ENCODE measurements at places on chromosomes 1 and 21. TPM values are rescaled to one million over a fixed set of nuclear protein-coding genes. Genes with fewer than 3 reads are reported as not detected.

SCAMP3 gene
- 44.7 TPM for total RNA-seq

COL18A1 gene
- 86.7 TPM for total RNA-seq

TNFSF4 gene
- 0.74 TPM for total RNA-seq

DENND2D gene
- 25.5 TPM for total RNA-seq

SAMD13 gene
- total RNA-seq, result not detected

HEYL gene
- 8.8 TPM for total RNA-seq

RGSL1 gene
- total RNA-seq, result not detected

CD84 gene
- 8.1 TPM for total RNA-seq

AIDA gene
- total RNA-seq, result 49.6 TPM

APCS gene
- total RNA-seq, result not detected

LAMC2 gene
- 13.3 TPM for total RNA-seq

NR0B2 gene
- total RNA-seq, result not detected

LCE4A gene
- not detected for total RNA-seq

TMPRSS15 gene
- not detected for total RNA-seq

BLACAT1 gene
- 0.98 TPM for total RNA-seq

RAB42 gene
- total RNA-seq, result 2.5 TPM

TBX19 gene
- total RNA-seq, result 3.9 TPM

LMO4 gene
- total RNA-seq, result 53.8 TPM

L1TD1 gene
- total RNA-seq, result not detected

TMEM200B gene
- total RNA-seq, result 25.8 TPM

OR6K3 gene
- not detected for total RNA-seq

UAP1 gene
- total RNA-seq, result 118 TPM

MROH9 gene
- not detected for total RNA-seq

MTARC2 gene
- total RNA-seq, result 14.7 TPM

TMPRSS2 gene
- total RNA-seq, result 19.9 TPM

TMEM269 gene
- total RNA-seq, result not detected

LCE3E gene
- 2.2 TPM for total RNA-seq

ARHGAP30 gene
- 14.5 TPM for total RNA-seq

MXRA8 gene
- total RNA-seq, result 136 TPM

GABPA gene
- total RNA-seq, result 23.3 TPM

DYNLT5 gene
- 0.98 TPM for total RNA-seq

ERVH48-1 gene
- total RNA-seq, result not detected

TDRD5 gene
- total RNA-seq, result not detected

GNAT2 gene
- not detected for total RNA-seq

UQCRHL gene
- total RNA-seq, result 1.5 TPM

CLCA1 gene
- not detected for total RNA-seq

MTMR11 gene
- total RNA-seq, result 16.9 TPM

KCNA10 gene
- total RNA-seq, result not detected

FDPS gene
- total RNA-seq, result 71.0 TPM

HCRTR1 gene
- total RNA-seq, result not detected

S100A7 gene
- 36.6 TPM for total RNA-seq

FMN2 gene
- not detected for total RNA-seq

REN gene
- not detected for total RNA-seq

MYBPH gene
- not detected for total RNA-seq

MTARC1 gene
- 9.6 TPM for total RNA-seq

LRRC38 gene
- total RNA-seq, result 2.5 TPM

TOMM40L gene
- total RNA-seq, result 15.0 TPM

PEX14 gene
- total RNA-seq, result 21.6 TPM

All from vagina (tissue), 2 donors.